T-helper 1 cell (primary cell): ENCODE measurements at places on chromosomes 1 and 21.

DNA sequence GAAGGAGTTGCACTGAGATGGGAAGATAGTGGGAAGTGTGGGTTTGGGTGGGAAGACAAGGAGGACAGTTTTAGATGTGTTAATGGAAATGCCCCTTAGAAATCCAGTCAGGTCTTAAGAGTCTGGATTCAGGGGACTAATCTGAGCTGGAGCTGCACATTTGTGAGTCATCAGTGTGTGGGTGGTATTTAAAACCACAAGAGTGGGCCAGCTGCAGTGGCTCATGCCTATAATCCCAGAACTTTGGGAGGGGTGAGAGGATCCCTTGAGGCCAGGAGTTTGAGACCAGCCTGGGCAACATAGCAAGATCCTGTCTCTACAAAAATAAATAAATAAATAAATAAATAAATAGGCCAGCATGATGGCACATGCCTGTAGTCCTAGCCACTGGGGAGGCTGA, 40.9 kb upstream of the SLC6A9 start:
- DNase-seq: no peak

DNA sequence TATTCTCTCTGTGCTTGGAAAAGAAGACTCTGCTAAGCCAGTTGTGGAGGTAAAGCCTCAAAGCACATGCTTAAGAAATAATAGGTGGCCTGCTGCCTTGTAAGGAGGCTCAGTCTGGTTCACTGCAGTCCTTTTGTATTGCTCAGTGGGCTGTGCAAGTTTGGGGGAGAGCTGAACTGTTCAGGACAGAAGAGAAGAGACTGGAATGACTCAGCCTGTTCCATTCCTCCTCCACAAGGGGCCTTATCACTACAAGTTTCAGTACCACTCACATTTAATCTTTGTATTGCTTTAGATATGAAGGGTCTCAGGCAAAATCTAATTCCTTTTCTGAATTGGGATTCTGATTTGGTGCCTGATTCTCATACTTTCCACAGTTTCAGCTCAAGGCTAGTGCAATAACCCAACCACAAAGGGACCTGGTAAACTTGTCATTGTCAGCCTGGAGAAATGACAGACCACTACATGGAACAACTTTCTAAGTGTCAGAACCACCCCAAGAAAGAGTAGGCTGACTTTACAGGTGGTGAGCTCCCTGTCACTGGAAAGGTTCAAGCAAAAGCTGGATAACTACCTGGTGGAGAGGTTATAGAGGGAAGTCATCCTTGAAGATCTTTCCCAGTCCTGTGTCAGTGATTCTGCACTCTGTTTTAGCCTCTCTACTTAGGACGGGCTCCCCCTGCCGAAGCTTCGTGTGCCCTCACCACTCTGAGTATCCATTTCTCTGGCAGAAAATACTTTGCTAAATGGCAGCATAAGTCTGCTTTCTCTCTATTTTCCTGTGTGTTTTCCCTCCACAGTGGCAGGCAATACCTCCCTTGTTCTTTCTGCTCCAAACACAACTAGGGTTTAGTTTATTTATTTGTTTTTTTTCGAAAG, 162.9 kb upstream of the GJB5 start:
- no peak for DNase-seq

- DNase-seq: no peak
Measured at GRCh38 chr1:110070671-110071242, at the start of gene ALX3. ALX3 (minus strand) TSS chr1:110070672; CDS start chr1:110070612, 60 bp downstream.

DNA sequence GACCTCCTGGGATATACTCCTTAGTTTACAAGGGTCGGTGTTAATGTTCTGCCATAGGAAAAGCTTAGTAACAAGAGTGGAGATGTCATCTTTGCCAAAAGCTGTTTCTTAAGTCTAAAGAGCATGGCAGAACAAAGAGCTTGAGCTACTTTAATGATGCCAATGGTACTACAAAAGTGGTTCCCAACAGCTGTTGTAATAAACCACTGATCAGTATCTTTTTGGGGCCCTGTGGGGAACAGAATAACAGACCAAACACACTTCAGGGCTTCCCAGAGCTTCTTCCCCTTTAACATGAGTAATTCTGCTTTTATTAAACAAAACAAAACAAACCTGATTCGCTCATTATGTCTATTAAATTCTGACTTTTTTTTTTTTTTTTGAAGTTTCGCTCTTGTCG, 116.3 kb downstream of the NCAM2 start:
- no peak for DNase-seq

DNA sequence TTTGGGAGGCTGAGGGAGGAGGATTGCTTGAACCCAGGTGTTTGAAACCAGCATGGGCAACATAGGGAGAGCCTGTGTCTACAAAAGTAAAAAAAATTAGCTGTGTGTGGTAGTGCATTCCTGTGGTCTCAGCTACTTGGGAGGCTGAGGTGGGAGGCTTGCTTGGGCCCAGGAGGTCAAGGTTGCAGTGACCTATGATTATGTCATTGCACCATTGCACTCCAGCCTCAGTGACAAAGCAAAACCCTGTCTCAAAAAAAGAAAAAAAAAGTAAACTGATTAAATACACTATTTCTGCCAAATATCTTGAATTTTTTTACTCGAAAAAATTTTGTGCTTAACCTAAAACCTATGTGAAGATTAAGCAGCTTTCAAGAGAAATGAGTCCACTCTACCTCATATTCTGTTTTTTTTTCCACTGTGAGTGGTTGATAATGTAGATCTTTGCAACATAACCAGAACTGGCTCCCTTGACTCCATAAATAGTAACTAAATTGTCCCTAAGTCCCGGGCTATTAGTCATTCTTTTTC, 19.4 kb upstream of the ZNF281 start:
- no peak for DNase-seq

DNA sequence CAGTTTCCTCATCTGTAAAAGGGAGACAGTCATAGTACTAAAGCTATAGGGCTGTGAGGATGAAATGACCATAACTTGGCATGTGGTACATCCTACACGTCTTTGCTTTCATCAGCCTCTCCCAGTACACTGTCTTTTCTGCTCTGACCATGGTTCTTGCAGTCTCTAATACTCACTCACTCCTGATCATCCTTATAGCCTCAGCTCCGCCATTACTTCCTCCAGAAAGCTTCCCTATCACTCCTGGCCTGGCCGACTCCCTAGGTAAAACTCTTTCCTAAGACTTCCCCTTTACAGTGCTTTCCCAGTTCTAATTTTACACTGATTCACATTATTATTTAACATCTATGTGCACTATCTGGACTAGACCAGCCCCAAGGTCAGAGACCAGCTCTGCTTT, 5.0 kb upstream of the MRPL24 start:
- no peak for DNase-seq
